NCI-H2171 treated with DMSO at 0.1 percent for 48 hours (cell line): ENCODE measurements at places on chromosomes 16 and 17.

- no peak for DNase-seq
Measured at GRCh38 chr16:87138738-87139267, 178.4 kb downstream of the C16orf95 start.

GRCh38 chr16:24204150-24204665, 51.9 kb upstream of the CACNG3 start:
- DNase-seq = no peak

DNA sequence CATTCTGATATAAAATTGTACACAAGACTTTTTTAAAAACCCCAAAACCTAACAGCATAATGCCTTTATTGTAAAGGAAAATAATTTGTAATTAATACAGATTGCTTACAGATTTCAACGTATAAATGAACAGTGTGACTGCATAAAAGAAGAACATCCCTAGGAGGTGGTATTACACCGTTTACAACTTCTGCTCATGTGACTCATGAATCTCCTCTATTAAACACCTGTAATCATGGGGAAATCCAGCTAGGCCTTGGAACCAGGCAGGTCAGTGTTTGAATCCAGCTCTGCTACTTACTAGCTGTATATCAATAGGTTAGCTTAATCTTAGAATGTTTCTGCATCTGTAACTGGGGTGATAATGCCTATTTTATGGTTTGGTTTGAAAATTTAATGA, 15.2 kb downstream of the RABEP1 start:
- no peak for DNase-seq

- no peak for DNase-seq
Measured at GRCh38 chr16:25093208-25094061, 18.1 kb upstream of the LCMT1 start.

DNA sequence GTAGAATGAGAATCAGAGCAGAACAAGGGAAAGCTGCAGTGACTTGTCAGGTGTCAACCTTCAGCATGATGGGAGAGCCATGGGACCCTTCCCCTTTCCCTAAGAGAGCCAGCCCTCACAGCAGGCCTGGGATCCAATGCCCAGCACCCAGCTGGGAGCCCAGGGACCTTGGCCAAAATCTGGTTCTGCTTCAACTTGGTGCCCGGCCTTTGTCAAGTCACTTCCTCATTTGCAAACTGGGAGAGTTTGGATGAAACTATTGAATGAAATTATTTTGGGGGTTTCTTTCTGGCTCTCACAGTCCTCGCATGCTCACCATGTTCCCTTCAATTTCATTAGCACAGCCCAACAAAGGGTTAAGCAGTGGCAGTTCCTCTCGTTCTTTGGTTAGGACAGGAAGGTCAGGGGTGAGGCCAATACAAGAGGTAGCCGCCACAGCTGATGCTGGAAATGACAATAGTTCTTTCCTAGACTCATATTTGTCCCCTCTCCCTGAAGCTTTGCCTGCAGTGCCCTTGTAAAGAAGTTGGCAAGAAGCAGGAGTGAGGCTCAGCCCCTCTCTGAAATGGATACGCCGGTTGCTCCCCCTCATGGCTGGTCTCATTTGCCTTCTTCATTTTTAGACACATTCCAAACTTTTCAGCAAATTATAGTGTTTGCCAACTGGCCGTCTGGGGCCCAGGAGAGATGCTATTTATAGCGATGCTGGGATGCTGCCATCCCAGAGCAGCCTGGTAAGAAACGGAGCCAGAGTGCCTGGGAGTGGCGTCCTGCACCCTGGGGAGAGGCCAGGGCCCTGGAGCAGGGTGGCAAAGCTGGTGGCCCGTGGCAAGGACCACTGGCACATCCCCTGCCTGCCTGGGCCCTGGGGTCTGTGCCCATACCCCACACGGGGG, 34.5 kb upstream of the MEOX1 start:
- DNase-seq = no peak

DNA sequence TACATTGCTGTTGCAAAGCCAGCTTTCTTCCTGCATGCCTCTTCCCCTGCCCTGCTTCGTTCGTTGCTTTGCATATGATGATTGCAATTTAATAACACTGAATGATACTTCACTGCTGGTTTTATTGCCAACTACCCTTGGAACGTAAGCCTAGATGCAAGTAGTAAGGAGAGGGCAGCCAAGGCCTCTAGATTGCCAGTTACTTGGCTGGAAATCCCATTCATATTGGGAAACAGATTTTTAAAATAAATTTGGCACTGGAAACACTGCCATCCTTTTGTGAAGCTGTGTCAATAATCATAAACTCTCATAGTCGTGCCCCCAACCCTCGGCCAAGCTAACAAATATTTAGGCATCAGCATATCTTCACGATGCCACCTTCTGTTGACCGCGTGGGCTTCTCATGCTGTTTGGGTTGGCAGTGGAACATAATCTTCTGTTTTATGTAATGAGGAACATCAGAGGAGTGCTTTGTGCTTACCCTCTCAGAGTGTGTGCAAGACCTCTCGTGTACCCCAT, 86.5 kb downstream of the MAP2K6 start:
- DNase-seq = no peak

DNA sequence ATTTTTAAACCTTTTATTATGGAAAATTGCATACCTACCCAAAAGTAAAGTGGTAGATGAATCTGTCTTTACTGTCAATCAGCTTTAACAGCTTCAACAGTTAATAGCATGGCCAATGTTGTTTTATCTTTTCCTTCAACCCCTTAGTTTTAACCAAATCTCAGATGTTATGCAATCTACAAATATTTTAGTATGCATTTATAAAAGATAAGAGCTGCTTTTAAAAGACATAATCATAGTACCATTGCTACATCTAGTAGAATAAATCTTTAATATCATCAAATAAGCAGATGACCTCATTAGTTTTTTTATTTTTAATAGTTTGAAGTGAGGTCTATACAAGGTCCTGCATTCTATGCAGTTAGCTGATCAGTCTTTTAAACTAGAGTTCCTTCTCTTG, 37.9 kb downstream of the MAP2K4 start:
- DNase-seq = no peak

GRCh38 chr17:40315678-40316570, 6.9 kb downstream of the RARA start:
- no peak for DNase-seq

DNA sequence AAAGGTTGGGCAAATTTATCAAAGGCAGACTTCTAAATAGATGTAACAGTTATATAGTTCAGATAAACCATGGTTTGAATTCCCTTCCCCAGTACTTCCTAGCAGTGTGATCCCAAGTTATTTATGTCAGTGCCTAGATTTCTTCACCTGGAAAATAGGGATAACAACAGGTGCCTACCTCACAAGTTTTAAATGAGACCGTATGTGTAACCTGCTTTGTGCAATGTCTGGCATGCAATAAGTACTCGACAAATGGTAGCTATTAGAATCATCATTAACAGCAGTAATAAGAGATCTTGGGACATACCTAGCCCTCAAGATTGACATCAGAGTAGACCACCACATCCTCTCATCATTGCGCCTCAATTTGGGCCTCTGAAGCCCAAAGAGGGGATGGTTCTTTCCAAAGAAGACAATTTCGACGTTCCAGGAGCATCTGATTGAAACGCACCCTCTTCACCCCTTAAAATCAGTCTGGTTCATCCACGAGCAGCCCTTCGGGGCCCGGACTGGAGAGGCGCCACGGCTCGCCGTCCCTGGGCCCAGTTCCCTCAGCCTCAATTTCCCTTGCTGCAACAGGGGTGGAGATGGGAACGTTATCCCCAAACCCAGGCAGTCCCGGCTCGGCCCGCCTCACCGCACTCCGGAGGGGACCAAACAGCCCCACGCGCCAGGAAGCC, 541 bp downstream of the ACACA start:
- DNase-seq = peak; percentile 51

DNA sequence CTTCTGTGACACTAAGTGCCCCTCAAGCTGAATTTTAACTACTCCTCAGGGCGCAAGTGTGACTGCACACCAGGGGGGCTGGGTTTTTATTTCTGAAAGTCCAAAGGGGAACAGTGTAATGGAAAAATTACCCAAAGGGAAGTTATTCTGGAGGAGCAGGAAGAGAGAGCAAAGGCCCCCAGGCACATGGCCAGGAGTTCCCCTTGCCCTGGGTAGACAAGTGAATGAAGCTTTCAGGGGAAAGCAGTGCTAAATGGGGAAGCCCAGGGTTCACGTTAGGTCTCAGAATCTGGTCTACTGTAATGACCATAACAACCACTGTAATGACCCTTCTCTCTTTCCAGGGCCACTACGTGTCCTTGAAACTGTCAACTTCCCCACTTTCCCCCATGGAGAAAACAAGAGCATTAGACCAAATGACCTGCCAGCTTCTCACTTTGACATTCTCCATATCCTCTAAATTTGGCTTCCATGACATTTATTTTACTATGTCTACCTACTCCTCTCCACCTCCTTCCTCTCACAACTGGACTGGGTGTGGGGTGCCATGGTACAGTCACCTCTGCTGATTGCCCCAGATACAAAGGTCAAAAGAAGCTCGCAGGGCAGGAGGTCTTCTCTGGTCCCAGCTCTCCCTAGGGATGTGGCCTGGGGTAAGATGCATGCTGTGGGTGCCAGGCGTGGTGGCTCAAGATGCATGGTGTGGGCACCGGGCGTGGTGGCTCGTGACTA, 34.1 kb upstream of the MMP2 start:
- no peak for DNase-seq

GRCh38 chr17:75512926-75513640, 2.3 kb downstream of the CASKIN2 start:
- DNase-seq = no peak

- DNase-seq = no peak
Measured at GRCh38 chr17:31048780-31049179, 46.0 kb upstream of the NF1 start.

DNA sequence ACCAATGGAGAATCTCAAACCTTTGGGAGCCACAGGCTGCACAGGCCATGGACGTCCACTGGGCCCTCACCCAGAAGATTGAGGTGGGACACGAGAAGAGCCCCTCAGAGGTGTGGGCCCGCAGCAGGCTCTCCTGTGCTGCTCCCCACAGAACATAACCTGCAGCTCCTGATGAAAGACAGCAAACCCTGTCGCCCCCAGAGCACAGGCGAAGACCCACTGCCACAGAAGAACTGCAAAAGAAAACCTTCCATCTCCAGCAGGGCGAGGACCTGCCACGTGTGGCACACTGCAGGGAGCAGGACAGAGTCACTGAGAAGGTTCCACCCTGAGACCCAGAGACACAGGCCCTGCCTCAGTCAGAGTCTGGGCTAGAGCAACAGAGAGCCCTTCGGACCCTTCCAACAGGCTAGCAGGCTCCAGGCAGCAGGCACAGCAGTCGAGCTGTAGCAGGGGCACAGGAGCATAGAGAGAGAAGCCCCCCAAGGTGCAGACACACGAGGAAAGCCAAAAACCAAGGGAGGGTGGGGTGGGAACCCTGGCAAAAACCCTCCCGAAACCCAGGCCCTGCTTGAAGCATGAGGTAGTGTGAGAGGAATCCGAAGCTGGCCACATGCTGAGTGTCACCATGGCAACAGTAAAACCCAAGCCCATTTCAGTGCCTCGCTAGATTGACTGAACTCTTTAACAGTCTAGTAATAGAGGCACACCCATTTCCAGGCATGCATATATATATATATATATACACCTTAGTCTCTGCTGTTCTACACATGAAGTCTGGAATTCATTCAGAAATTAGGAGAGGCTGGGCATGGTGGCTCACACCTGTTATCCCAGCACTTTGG, 60.0 kb upstream of the CHMP6 start:
- no peak for DNase-seq

GRCh38 chr17:29933379-29933778, 3.4 kb upstream of the SSH2 start:
- DNase-seq = peak; percentile 34

DNA sequence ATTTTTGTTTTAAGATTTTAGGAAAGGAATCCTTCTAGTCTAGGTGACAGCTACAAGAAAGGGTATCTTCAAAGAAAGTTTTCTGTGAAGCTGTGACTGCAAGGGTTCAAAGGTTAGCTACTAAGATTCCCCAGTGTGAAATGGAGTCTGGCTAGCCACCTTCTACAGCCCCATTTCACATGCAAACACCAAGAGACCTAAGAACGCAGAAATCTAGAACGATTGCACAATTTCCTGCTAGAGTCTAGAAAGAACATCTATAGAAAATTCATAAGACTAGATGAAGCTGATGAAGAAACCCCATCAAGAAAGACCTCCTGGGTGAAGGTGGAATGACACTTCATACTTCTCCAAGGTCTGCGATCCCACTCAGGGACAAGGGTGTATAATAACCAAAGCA, 77.1 kb downstream of the STX8 start:
- DNase-seq = no peak

DNA sequence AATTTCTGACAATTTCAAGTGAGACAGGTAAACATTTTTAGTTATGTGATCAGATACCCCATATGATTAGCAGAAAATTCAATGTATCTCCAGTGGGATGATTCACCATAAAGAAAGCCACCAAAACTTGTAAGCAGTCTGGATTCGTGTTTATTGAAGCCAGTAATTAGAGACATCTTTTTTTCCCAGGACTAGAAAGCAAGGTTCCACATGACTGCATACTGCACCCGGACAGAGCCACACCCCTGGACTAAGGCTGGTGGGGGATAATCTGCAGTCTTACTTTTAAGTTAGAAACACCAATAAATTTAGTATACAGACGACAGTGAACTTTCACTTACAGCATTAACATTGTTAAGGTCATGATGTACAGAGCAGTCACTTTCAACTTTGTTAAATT, 24.2 kb upstream of the CMTM4 start:
- peak; percentile 13 for DNase-seq

- no peak for DNase-seq
Measured at GRCh38 chr16:88879788-88880055, 13.3 kb upstream of the PABPN1L start.

- peak; percentile 66 for DNase-seq
Measured at GRCh38 chr17:32520737-32521404, 34.1 kb downstream of the CDK5R1 start.

DNA sequence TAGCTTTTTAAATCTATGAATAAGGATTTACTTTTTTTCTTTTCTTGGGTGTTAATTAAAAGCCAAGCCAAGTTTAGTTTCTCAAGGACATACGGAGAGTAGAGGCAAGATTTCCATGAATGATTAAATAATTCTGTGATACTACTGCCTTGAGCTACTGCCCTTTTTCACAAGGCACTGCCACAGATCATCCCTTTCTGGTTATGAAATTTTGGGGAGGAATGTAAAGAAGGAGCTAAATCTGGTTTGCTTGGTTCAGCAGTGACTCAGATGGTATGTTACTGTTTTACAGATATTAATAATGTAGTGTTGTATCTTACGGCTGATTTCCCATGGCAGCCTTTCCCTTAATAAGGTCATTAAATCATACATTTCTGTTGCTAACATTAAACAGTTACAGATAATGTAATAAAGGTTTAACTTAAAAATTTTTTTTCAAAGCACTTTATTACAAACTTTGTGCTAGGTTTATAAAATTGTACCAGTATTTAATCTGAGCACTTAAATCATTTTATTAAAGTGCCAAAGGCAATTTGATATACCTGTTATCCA, 2.6 kb downstream of the WSB1 start:
- no peak for DNase-seq

GRCh38 chr17:78289802-78290363, 58.5 kb downstream of the TMEM235 start:
- peak; percentile 85 for DNase-seq

- DNase-seq = no peak
Measured at GRCh38 chr17:18042983-18043382, 3.8 kb downstream of the GID4 start.
